ENCODE measurements at places on chromosomes 3 and 15. TPM values are rescaled to one million over a fixed set of nuclear protein-coding genes. Genes with fewer than 3 reads are reported as not detected.
A peak's percentile ranks its signal among the peaks of the same experiment; 100 is the strongest.

THAP10 gene
- 6.6 TPM for total RNA-seq

GOLGA6D gene
- total RNA-seq: not detected

PLSCR4 gene
- 77.4 TPM for total RNA-seq

APOD gene
- 52.4 TPM for total RNA-seq

GOLGA8G gene
- 7.9 TPM for total RNA-seq

FETUB gene
- not detected for total RNA-seq

SLC22A14 gene
- total RNA-seq: 0.64 TPM

SMCO1 gene
- total RNA-seq: not detected

- H3K27ac ChIP-seq: no peak overlapping the region
- no peak for DNase-seq
- no peaks in the 10 kb centered on the region for H3K4me1 ChIP-seq
- H3K4me3 ChIP-seq: no peak overlapping the region
- H3K27me3 ChIP-seq: no peaks in the 10 kb centered on the region
These were observed 156.0 kb downstream of the EDEM1 start for GRCh38 chr3:5343459-5343858.

GRCh38 chr3:179967622-179968021, 69.1 kb downstream of the PEX5L start:
- no peaks in the 10 kb centered on the region for H3K36me3 ChIP-seq
- H3K27ac ChIP-seq: no peak overlapping the region
- no peak overlapping the region for H3K4me3 ChIP-seq
- peaks cover 3% of the 10 kb centered on the region for H3K27me3 ChIP-seq
- no peaks in the 10 kb centered on the region for H3K4me1 ChIP-seq

DNA sequence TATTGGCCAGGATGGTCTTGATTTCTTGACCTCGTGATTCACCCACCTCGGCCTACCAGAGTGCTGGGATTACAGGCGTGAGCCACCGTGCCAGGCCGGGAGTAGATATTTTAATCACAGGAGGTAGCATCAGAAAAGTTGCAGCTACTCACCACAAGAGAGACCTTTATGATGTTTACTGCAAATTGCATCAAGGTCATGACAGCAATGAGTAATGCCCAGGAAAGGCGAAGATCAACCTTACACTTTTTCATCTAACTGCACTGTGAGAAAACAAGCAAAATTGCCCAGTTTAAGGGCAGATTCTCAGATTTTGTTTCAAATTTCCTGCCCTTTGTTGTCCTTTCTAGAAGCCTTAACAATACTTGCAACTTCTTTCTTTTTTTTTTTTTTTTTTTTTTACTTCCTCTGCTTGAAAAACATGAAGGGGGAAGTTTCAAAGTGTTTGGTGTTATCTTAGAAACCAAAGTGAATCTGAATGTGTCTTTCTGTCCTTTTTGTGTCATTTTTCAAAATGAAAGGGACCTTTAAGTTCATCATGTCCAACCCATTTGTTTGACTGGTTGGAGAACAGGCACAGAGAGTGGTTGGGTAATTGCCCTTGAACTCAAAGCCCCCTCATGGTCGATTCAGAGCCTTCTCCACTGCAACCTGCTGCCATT, 25.0 kb downstream of the TGFBR2 start:
- H3K27me3 ChIP-seq: no peaks in the 10 kb centered on the region
- no peaks in the 10 kb centered on the region for H3K36me3 ChIP-seq
- DNase-seq: no peak
- H3K4me1 ChIP-seq: no peaks in the 10 kb centered on the region
- no peak overlapping the region for H3K27ac ChIP-seq
- H3K4me3 ChIP-seq: no peak overlapping the region

- no peaks in the 10 kb centered on the region for H3K36me3 ChIP-seq
- H3K4me3 ChIP-seq: no peak overlapping the region
- peak overlapping the region; percentile 63 for H3K27ac ChIP-seq
- H3K27me3 ChIP-seq: no peaks in the 10 kb centered on the region
- H3K4me1 ChIP-seq: peaks cover 21% of the 10 kb centered on the region
These were observed 50.3 kb downstream of the LRIG1 start for GRCh38 chr3:66450390-66451022.

GRCh38 chr15:74460298-74460697, 662 bp downstream of the UBL7 start:
- no peak for DNase-seq
- H3K4me1 ChIP-seq: no peaks in the 10 kb centered on the region
- H3K27ac ChIP-seq: peak overlapping the region; percentile 82
- H3K36me3 ChIP-seq: peaks cover 2% of the 10 kb centered on the region
- peak overlapping the region; percentile 60 for H3K4me3 ChIP-seq
- H3K27me3 ChIP-seq: no peaks in the 10 kb centered on the region

DNA sequence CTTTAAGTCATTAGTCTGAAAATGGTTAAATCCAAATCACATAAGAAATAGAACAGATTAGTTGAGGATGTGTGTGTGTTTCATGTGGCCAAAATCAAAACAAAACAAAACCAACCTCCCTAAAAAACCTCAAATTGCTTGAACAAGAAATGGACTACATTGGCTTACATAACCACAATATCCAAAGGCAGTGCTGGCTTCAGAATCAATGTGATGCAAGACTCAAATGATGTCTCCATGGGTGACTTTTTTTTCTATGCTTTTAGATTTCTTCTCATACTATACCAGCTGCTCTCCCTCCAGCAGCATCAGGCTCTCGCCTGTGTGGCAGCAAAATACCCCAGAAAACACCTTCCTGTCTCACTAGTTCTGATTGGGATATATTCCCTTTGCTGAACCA, 36.0 kb upstream of the CMTM8 start:
- no peak overlapping the region for H3K27ac ChIP-seq
- DNase-seq: no peak
- H3K27me3 ChIP-seq: no peaks in the 10 kb centered on the region
- no peak overlapping the region for H3K4me3 ChIP-seq
- no peaks in the 10 kb centered on the region for H3K36me3 ChIP-seq

- H3K27me3 ChIP-seq: no peaks in the 10 kb centered on the region
- peak; percentile 9 for DNase-seq
- no peaks in the 10 kb centered on the region for H3K4me1 ChIP-seq
- H3K36me3 ChIP-seq: no peaks in the 10 kb centered on the region
These were observed 611 bp upstream of the FANCI start for GRCh38 chr15:89243046-89243690.

DNA sequence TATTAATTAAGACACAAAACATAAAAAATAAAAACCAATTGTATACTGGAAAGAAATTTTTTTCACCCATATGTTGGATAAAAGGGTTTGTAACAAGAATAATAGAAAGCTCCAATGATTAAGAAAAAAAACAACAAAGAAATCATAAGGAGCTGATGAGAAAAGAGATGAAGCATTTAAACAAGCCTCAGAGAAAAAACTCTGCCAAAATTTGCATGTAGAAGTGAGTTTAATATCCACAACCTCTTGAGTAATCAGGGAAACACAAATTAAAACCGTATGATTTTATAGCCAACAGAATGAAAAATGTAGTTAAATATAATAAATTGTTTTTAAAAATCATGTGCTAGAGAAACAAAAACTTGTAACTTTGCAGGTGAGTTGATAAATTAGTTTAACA, 192.9 kb downstream of the BCHE start:
- H3K27ac ChIP-seq: no peak overlapping the region
- no peaks in the 10 kb centered on the region for H3K27me3 ChIP-seq
- H3K36me3 ChIP-seq: no peaks in the 10 kb centered on the region
- no peak for DNase-seq

GRCh38 chr3:152376351-152377183, 107.8 kb downstream of the MBNL1 start:
- H3K4me1 ChIP-seq: no peaks in the 10 kb centered on the region
- no peak for DNase-seq
- H3K27ac ChIP-seq: no peak overlapping the region
- no peaks in the 10 kb centered on the region for H3K36me3 ChIP-seq
- H3K4me3 ChIP-seq: no peak overlapping the region
- H3K27me3 ChIP-seq: no peaks in the 10 kb centered on the region

GRCh38 chr3:51686512-51687215, 15.6 kb downstream of the TEX264 start:
- no peaks in the 10 kb centered on the region for H3K27me3 ChIP-seq
- DNase-seq: no peak
- H3K27ac ChIP-seq: no peak overlapping the region
- H3K4me3 ChIP-seq: no peak overlapping the region
- H3K4me1 ChIP-seq: peaks cover 3% of the 10 kb centered on the region

GRCh38 chr15:90885432-90886290, 1.4 kb downstream of the FES start:
- peaks cover 6% of the 10 kb centered on the region for H3K4me1 ChIP-seq
- DNase-seq: peak; percentile 59
- H3K4me3 ChIP-seq: peak overlapping the region; percentile 41
- no peaks in the 10 kb centered on the region for H3K27me3 ChIP-seq

GRCh38 chr15:68553994-68554720, 24.6 kb upstream of the CORO2B start:
- H3K4me1 ChIP-seq: no peaks in the 10 kb centered on the region
- H3K36me3 ChIP-seq: no peaks in the 10 kb centered on the region
- peak; percentile 58 for DNase-seq
- no peak overlapping the region for H3K27ac ChIP-seq

DNA sequence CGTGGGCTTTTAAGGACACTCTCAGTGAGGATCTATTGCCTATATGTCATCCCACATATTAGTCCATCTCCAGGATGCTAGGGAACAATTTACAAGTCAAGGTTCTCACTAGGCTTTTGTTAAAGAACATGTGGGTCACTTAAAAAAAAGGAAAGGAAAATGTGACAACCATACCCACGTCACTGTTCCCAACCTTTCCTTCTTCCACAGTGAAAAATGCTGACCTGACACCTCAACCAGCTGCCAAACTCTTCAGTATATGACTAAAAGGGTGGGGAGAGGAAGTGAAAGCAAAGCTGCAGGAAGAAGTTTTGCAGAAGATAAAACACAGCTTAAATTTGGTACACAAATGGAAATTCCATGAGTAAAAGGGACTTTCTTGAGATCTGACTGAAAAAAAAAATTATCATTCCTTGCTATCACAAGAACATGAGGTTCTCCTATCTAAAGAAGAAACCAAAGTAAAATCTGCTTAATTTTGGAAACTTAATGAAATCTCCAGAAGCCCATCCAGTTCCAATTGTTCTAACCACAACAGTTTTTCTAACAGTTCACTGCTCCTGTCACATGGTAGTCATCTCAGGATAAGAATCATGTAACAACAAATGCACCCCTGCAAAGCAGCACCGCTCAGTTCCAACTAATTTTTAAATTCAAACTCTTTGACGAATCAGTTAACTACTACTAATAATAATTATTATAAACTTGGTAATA, 117.0 kb upstream of the TSPAN3 start:
- H3K27me3 ChIP-seq: no peaks in the 10 kb centered on the region
- H3K4me3 ChIP-seq: no peak overlapping the region
- H3K36me3 ChIP-seq: no peaks in the 10 kb centered on the region
- no peaks in the 10 kb centered on the region for H3K4me1 ChIP-seq

Measured in prostate gland (tissue), 2 donors.